ENCODE measurements at places on chromosomes 1 and 21.

DNA sequence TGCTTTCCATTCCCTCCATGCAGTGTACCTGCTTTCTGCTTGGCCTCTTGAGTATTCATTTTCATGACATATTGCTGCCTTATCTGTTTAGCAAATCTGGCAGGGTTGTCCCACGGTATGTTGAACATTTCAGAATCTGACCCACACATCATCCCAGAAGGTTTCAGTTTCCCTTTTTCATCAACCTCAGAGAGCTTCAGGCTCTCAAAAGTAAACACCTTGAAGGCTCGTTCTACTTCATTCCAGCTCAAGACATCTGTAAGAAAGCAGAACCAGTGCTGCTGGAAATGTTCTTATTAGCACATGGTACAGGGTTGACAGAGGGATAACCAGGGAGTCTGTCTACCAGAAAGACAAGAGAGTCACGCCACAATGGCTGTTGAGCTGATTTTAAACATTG, 103.6 kb downstream of the SPAG17 start:
- no peak for DNase-seq

- DNase-seq = no peak
Measured at GRCh38 chr1:54336116-54336515, 70.1 kb downstream of the SSBP3 start.

DNA sequence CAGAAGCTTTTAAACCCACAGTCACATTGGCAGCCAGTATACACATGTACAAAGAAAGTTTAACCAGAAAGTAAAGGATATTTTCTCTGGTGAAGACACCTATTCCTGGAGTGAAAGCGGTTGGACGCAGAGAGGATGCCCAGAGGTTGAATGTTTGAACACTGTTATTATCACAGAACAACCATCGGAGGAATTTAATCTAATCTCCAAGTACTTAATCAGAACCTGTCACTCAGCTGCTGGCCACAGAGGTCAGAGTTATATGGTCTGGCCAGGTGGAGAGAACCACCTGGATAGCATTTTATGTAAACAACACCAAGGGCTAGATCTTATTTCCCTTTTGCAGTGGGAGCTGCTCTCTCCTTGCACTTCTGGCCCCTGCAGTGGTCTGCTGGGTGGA, 29.4 kb downstream of the SPATA46 start:
- no peak for DNase-seq

DNA sequence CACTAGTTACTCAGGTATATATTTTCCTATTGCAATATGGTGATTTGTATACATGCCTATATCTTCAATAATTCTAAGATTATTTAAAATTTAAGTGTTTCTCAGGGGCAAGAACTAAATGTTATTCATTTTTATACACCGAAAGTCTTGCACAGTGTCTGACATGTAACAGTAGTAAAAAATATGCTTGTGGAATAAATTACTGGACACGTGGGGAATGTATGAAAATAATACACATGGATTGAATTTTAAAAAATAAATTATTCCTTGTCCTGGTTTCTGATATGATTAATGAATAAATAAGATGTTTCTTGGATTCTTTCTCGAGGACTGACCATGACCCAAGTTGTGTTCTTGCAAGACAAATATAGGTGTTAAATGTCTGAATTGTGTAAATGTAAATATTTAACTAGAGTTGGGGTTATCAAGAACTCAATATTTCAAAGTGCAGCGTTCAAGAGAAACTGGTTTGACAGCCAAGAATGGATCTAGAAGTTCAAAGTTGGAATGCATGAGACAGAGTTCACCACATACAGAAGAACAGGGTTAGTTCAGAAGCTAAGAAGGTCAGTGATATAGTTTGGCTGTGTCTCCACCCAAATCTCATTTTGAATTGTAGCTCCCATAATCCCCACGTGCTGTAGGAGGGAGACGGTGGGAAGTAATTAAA, 142.1 kb upstream of the SPAG17 start:
- DNase-seq = no peak

DNA sequence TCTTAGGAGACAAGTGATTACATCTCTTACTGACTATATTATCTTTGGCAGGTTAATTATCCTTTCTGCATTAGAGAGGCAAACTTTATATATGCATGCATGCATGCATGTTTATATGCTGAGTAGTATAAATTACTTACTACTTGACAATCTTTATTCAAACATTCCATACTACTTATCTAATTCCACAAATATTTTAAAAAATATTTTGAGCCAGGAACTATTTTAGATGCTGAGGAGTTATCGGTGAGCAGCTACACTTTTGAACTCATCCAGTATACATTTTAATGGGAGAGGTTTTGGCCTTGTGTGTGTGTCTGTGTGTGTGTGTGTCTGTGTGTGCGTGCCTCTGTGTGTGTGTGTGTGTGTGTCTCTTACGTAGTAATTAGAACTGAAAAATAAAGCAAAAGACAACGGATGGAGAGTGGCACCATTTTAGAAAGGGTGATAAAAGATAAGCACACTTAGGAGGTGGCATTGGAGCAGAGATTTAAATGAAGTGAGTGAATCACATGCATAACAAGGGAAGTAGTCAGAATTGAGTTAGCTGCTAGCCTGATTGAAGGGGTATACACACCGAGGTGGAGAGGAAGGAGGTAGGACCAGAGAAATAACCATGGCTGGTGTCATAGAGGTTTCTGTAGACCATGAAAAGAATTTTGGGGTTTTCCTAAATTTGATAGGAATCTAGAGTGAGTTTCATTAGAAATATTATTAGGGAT, 1488.4 kb downstream of the MRPL39 start:
- no peak for DNase-seq

DNA sequence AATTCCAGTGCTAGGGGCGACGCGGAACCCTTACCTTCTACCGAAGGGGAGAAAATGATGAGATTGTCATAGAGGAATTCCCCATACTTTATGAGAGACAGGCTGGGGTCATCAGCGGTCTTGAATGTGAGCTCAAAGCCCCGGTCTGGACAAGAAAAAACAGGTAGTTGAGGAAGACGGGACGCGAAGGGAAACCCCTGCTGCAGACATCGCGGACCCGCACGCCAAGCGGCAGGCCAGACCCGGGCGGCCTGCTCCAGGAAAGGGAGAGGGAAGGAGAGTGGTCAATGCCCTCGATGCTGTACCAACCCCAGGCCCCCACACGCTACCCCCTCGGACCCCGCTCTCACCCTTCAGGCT, 342 bp downstream of the DDOST start:
- no peak for DNase-seq

DNA sequence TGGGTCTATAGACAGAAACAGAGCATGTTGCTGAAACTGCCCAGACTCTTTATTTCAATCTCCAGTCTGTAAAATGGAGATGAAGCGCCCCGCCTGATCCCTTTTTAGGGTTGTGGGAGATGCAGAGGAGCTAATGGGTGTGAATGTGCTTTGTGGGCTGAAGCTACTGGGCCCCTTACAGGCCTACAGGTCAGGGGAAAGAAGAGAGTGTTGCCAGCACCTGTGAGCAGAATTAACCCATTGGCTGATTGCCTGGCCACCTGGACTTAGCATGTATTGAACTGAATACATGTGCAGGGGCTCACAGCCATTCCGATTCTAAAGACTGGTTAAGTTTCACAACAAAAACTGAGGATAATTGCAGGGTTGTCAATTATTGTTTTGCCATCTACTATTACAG, 13.9 kb upstream of the ATF3 start:
- DNase-seq = no peak

GRCh38 chr1:50476800-50477199, 53.6 kb upstream of the DMRTA2 start:
- DNase-seq = no peak

- no peak for DNase-seq
Measured at GRCh38 chr1:116182019-116182714, 71.0 kb downstream of the MAB21L3 start.

DNA sequence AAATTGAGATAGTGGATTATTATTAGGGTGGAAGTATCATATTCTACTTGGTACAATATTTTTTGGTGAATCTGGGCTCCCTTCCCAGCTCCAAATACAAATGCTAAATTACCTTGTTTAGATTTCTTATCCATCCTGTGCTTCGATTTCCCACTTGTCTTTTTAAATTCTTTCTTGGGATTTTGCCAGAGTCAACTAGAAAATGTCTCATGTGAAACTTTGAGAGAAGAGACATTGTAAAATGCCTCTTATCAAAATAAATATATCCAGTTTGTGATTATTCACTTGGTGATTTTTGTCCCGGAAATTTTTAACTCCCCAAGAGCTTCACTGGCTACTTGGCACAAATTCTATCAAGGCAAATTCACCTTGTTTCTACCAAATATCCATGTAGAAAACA, 202.0 kb downstream of the FMN2 start:
- DNase-seq = no peak

DNA sequence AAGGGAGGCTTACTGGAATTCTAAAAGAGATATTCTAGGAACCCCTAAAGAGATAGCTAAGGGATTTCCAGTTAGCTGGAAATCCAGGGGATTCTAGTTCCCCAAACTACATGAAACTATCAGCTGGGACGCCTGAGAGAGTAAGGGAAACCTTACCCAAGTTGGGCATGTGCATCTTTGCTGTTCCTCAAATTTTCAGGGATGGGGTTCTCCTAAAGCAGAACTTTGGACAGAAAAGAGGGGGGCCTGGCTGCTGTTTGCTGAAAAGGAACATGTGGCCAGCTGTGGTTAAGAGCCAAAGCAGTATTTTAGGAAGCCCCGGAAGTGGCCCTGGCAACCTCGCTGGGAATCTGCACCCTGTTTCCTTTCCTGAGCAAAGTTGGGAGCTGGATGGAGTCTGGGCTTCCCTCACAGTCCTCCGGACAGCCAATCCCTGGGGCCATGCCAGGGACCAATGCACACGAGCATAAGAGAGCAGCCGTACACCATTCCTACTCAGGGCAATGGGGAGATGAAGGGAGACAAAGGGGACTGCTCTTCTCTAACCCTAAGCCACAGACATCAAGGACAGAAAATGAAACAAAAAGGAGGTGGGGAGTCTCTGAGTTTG, 154.3 kb downstream of the PLXNA2 start:
- DNase-seq = no peak

DNA sequence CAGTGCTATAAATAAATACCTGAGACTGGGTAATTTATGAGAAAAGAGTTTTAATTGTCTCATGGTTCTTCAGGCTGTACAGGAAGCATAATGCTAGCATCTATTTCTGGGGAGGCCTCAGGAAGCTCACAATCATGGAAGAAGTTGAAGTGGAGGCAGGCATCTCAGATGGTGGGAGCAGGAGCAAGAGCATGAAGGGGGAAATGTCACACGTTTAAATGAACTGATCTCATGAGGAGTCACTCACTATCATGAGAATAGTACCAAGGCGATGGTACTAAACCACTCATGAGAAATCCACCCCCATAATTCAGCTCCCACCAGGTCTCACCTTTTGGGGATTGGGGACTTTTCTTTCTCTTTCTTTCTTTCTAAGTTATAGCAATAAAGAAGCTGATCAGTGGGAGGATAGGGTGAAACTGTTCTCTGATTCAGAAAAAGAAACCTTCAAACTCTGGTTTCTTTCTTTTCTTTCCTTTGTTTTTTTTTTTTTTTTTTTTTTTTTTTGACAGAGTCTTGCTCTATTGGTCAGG, 17.1 kb upstream of the SPAG17 start:
- no peak for DNase-seq

DNA sequence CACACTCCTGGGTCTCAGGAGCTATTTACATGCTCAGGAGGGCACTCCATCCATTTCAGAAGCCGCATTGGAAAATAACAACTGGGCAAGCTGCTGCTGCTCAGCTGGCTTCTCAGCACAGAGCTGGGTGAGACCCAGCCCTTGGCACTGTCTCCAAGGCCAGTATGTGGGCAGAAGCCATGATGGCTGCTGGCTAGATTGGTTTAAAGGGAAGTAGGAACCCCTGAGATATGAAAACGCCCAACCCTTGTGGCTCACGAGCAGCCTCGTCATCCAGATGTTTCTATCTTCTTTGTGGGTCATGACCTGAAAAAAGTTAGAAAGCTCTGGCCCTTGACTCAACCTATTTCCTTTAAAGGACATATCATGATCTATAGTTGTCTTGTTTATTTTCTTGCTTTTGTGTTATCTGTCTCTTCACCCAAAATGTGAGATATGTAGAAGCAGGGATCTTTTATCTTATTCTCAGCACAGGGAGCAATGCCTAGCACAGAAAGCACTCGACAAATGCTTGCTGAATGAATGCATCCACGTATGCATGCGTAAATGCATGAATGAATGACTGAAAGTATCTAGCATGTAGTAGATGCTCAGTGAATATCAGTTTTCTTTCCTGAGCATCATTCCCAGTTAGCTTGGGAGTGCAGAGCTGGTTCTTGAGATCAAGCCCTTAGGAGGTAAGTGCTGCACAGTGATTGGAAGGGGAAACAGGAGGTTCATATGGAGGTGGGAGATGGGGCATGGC, 11.6 kb downstream of the MYBPH start:
- DNase-seq = no peak

- DNase-seq = no peak
Measured at GRCh38 chr1:115705085-115705951, 63.2 kb downstream of the CASQ2 start.

DNA sequence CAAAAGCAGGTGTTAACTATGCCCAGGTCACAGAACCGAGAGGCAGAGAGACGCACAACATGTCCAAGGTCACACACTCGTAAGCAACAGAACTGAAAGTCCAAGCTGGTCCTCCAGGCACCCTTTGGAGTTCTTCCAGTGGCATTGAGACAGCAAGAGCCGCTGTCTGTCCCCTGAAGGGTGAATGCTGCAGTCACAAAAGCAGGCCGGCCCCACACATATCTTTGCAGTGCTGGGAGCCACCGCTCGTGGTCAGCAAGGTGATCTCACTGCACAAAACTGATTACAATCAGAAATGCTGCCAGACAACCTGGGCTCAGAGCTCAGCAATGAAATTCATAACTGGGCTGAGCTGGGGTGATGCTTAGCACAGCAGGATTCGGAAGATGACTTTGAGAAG, 47.4 kb upstream of the RAB4A start:
- DNase-seq = no peak

- DNase-seq = no peak
Measured at GRCh38 chr1:213761845-213762407, 225.8 kb upstream of the PROX1 start.

DNA sequence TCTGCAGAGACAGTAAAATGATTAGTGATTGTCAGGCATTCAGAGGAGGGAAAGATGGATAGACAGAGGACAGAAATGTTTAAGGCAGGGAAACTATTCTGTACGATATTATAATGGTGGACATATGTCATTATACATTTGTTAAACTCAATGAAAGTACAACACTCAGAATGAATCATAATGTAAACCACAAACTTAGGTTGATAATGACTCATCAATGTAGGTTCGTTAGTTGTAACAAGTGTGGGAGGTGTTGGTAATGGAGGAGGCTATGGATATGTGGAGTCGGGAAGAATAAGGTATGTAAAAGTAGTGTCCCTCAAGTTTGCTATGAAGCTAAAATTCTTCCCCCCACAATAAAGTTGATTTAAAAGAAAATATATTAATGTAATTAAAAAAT, 455.0 kb downstream of the BRINP3 start:
- DNase-seq = no peak

DNA sequence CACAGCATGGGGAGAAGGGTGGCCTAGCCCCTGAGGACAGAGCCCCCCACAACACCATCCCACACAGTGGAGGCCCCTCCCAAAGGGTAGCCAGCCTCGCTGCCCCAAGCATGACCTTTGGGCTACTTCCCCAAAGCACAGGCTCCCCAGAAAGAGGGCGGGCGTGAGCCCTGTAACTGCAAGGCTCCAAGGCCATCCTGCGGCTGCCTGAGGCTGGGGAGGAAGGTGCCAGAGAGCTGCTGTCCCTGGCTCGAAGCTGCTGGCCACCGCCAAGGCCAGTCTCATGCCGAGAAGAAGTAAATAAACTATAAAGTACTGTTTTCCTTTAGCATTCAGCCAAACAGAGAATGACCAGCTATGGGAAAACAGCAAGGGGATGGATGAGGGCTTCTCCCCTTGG, 27.5 kb downstream of the UBASH3A start:
- no peak for DNase-seq
